Activated CD4-positive, CD25-positive, alpha-beta regulatory T cell (primary cell): ENCODE measurements at places on chromosomes 2 and 18.

DNA sequence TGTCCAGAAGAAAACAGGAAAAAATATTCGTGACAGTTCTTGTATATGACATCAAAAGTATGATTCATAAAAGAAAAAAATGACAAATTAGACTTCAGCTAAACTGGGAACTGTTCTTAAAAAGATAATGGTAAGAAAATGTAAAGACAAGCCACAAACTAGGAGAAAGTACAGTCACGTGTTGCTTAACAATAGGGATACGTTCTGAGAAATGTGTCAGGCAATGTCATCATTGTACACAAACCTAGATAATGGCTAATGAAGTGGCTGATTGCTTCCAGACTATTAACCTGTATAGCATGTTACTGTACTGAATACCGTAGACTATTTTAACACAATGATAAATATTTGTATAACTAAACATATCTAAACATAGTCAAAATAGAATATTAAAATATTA lies 35.9 kb upstream of the CTIF start:
- no peak for DNase-seq

DNA sequence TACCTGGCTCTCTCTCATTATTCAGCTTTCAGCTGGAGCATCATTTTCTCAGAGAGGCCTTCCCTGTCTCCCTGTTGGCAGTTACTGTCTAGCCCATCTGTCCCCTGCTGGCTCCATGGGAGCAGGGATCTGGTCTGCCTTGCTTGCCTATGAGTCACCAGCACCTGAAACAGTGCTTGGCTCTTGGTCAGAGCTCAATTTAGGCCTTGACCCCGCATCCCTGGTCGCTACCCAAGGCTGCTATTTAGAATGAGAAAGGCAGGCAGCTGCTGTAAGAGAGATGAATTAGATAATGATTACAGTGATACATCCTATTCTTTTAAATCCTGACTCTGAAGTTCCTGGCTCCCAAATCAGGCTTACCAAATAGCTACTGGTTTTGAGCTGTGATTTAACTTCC lies 32.9 kb downstream of the KCNE4 start:
- DNase-seq, result no peak

GRCh38 chr2:175624785-175625184 lies 377.3 kb downstream of the LNPK start:
- DNase-seq, result no peak

GRCh38 chr2:113218283-113219091 lies 44.7 kb downstream of the PSD4 start:
- no peak for DNase-seq

DNA sequence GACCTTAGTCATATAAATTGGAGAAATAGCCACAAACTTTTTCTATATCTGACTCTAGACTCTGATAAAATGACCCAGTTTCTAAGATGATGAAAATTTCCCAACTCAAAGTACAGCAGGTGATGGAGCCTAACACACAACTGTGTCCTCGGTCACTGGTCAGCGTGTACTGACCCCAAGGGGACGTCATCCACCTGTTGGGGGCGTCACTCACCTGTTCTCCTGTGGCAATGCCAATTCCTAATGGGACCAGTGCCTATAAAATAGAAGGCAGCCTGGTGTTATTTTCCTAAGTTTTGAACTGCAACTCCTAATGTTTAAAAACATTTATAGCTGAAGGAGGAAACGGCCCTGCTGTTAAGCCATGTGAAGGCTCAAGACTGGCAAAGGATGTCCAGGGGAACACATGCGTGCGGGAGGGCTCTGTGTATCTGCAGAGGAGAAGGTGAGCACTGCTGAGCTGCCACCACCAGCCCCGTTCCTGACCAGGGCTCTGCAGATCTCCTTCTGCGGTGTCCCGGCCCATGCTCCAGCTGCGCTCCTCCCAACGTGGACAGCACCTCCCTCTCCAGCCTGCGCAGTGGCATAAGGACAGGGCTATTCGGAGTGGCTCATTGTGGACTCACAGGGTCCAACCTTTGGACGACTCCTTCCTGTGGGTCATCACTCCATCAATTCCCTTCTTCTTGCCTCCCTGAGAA lies 21.2 kb downstream of the TYMS start:
- DNase-seq, result no peak

- DNase-seq, result no peak
Observed at GRCh38 chr2:212975333-212975732, 176.1 kb downstream of the IKZF2 start.

DNA sequence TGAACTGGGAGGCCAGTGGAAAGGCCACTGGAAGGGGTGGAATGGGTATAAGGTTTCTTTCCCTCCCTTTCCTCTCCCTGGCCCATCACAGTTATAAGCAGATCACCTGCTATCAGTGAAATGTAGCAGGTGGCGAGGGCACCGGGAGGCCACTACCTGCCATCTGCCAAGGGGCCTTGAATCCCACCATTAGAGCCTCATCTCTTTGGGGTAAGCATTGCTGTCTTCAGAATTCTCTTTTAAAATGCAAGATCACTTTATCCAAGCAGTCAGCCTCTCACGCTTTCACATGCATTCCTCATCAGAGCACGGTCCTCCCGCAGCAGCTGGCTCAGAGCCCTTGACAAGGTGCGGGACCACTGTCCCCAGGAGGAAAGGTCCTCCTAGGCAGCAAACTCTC lies 268.5 kb downstream of the CELF4 start:
- no peak for DNase-seq

GRCh38 chr2:51263951-51264350 lies 232.0 kb upstream of the NRXN1 start:
- DNase-seq, result no peak

DNA sequence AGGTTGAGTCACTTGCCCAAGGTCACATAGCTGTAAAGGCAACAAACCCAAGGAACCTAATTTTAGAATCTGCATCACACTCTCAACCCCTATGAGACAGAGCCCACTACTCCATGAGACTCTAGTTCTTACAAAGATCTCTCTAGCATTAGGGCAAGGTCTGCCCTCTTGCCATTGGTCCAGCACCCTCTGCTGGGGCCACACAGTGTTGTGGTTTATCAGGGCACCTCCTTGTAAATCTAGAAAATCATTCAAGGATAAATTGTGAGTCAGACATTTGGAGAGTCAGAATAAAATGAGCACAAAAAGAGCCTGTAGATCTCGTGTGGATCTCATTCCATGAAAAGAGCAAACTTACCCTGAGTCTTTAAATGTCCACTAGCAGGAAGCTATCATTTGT lies 91.2 kb downstream of the SLC8A1 start:
- no peak for DNase-seq

- no peak for DNase-seq
Observed at GRCh38 chr2:156038021-156038420, 294.5 kb downstream of the NR4A2 start.

GRCh38 chr2:178002038-178002437 lies 70.5 kb downstream of the PDE11A start:
- DNase-seq, result no peak

GRCh38 chr18:61544178-61544577 lies 210.9 kb downstream of the CDH20 start:
- no peak for DNase-seq
